ENCODE measurements at places on chromosomes 12 and 14.

DNA sequence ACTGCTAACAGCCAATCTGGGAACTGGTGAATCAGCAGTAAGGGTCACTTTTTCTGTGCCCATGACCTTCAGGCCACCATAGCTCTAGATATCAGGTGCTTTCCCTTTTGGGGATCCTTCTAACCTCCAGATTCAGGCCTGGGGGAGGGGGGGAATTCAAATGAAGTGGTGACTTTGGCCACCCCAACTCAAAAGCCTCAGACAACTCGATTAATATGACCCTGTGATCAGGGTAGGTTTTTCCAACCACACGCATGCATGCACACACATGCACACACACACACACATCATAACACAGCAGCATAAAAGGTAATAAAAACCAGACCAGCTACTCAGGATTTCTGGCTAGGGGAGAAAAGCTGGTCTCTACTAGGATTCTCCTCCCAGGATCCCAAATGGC is 5.3 kb downstream of the TBX3 start:
- no peak for DNase-seq

- no peak for DNase-seq
Measured at GRCh38 chr12:25894759-25895158, 63.7 kb upstream of the RASSF8 start.

- DNase-seq: no peak
Measured at GRCh38 chr14:93263416-93263815, 56.4 kb downstream of the UBR7 start.

DNA sequence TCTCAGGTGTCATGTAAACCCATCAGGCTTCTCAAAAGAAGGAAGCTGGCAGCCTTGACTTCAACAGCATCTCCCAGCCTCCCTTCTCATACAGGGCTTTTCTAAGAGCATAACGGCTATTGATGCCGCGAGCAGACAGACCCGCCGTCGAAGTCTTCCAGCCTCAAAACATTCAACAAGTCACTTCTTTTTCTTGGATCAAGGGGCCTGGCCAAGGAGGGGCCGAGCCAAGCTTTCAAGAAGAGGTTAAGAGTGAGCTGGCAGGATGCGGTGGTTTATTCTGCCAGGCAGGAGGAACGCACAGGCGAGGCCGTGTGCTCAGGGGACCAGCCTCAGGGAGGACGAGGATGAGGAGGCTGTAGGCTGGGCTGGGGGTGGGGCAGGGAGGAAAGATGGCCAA is 102.9 kb upstream of the RFLNA start:
- DNase-seq: no peak

DNA sequence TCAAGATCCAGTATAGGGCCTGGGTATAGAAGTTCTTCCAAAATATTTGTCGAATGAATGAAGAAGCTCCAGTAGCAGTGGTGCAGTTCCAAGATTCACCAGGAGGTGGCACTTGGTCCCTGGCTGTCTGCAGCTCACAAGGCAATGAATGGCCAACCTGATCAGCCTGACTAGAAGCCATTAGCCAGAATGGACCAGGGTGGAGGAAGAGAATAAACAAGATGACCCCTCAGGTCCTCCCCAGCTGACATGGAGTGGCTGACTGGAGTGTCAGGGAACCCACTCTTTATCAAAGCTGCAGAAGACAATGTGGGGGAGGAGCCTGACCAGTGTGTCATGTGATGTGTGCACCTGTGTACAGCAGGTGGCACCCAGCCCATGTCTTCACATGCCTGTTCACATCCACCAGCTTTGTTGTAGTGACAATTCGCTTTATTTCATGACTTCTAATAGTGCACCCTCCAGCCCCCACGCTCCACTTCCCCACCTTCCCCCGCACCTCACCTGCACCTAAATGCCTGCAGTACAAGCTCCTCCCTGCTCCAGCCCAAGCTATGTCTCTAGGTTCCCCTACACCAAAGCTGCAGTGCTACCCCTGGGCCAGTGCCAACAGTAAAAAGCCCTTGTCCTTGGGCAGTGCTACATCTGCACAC is 3.0 kb downstream of the LTBP2 start:
- DNase-seq: peak; percentile 77

- no peak for DNase-seq
Measured at GRCh38 chr12:92493816-92494215, 209.0 kb upstream of the PLEKHG7 start.

DNA sequence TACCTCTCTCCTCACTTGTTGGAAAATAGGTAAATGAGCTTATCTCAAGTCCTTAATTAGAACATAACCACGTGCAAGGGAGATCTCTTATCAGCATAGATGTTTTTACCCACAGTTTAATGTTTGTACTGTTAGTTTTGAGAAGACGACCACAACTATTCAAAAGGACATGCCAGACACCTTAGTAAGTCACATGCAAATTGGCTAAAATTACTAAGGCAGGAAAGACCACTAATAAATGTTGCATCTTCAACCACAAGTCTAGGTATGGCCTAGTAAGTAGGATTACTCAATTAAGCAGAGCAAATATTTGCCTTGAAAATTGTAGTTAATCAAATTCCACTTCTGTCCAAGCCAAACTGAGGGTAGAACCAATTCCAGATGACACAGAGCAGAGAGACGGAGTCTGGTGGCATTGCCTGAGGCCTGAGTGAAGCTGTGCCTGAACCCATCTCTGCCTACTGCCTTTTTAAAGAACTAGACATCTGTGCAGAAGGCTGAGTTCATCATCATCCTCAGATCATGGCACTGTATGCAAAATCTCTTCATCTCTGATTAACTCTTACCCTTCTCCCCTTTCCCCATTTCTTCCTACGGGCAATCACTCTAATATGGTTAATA is 29.7 kb upstream of the CHST11 start:
- peak; percentile 11 for DNase-seq

DNA sequence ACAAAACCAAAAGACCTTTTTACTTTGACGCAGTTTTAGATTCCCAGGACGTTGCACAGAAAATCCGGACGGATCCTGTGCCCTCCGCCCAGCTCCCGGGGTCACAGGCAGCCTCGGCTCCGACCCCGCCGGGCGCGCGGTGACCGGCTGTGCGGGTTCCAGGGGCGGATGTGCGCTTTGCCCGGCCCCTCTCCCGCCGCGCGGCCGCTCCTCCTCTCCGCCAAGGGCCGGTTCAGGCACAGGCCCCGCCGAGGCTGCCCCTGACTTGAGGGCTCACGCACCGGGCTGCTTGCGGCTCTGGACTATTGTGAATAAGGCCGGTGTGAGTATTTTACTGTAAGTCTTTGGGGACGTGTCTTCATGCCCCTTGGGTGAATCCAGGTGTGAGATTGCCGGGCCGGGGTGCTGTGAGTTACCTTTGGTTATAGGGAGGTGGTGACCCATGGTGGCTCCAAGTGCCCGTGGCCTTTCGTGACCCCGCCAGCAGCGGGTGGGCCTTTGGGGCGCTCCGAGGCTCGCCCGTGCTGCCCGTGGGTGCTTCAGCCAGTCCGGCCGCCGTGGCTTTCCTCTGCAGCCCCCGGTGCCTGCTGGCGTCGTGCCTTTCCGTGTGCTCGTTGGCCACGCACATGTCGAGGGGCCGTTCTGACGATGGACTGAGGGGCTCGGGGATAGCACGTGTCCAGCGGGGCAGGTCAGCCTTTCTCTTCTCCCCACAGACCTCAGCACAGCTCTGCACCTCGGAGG is 45.9 kb downstream of the NOC4L start:
- DNase-seq: peak; percentile 48

All from hepatic stellate cell (primary cell).